ENCODE measurements at places on chromosomes 7 and 10.

GRCh38 chr7:108308276-108308675, 148.0 kb downstream of the NRCAM start:
- no peak for DNase-seq

GRCh38 chr7:48628793-48629349, 295.5 kb upstream of the CDC14C start:
- DNase-seq: no peak

DNA sequence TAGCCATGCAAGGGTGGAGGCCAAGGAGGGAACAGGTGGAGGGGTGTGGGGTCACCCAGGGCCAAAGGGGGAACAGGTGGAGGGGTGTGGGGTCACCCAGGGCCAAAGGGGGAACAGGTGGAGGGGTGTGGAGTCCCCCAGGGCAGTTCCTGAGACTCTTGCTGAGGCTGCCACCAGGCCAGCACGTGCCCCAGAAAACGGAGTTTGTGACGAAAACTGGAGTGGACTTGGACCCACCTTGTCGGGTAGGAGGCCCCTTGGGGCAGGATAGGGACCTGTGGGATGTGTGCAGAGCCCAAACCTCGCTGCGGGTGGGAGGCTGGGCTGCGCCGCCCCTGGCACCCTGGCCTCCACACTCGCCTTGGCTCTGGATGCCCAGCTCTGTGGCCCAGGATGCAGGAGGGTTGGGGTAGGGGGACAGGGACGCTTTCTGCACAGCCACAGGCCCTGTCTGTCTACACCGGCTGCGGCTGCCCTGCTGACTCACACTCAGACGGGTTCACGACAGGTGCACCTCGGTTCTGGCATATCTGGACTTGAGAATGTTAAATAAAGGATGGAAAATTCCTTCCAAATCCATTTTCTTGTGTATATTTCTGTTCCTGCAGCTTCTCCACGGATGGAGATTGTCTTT, 562 bp upstream of the ADGRA1 start:
- DNase-seq: no peak

DNA sequence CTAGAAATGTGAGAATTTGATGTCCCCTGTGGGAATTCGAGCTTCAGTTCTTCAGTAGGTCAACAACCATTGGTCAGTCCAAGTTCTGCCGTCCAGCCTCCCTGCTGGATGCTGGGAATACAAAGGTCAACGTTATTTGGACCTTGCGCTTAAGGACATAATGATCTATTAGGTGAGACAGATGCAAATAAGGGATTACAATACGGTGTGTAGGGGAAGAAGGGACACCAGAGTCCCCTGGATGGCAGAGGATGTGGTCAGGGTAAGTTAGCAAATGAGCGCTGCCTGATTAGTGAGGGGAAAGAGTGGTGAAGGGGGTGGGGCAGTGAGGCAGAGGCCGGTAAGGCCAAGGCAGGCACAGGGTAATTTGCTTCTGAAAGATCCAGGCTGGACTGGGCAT, 16.2 kb downstream of the CCNY start:
- DNase-seq: no peak

GRCh38 chr7:154912871-154913637, 89.9 kb downstream of the PAXIP1 start:
- no peak for DNase-seq

GRCh38 chr7:14389181-14389591, 399.7 kb upstream of the ETV1 start:
- no peak for DNase-seq

DNA sequence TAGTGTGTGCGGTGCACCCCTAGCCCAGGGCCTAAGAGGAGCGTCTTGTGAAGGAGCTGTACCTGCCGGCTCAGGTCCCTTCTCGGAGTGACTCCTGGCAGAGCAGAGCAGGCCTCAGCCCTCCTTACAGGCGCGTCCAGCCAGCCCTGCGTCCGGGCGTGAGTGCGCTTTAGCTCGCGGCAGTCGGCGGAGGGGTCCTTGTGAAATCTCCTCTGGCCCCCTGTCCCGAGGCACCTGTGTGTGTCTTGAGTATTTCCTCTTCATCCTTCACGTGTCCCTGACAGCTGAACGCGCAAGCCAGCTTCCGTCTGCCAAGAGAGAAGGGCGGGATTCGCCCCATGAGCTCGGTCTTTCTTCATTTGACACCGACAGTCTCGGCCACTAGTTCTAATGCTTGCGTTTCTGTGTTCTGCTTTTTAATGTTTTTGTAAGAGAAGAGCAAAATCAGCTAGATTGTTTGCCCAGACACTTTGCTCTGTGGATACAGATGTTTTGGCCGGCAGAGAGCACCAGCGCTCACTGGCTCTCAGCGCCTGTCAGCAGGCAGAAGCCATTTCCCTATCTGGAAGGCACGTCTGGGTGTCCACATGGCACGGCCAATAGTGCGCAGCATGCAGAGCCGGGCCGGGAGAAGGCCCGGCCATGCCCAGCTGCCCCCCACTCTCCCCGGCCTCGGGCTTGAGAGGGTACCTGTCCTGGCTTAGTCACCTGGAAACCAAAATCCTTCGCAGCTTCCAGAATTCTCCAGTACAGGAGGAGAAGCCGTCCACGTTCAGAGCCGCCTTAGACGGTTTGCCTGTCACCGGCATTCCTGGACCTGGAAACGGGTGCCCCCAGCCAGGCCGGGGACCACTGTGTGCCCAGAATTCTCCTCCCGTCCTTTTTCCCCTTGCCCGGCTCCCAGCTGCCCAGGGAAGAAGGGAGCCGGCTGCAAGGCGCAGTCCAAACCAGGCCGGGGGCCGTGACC, 7.0 kb downstream of the GET4 start:
- no peak for DNase-seq

- no peak for DNase-seq
Measured at GRCh38 chr7:154903083-154903731, 99.7 kb downstream of the PAXIP1 start.

DNA sequence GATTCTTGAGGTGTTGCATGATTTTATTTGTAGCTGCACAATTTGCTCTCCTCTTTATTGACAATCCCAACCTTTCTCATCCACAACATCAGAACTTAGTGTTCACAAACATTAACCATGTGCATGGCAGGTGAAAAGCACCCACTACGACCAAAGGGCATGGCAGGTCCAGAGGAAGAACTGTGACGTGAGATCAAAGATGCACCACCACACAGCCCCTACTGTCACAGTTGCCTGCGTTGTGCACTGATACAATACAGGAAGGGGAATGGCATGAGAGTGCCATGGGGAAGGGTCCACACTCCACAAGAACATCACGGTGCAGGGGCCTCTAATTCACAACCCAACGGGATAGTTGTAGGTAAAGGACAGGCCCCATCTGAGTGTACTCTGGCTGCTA, 217.1 kb upstream of the PFKP start:
- no peak for DNase-seq

Data from stimulated activated CD4-positive, alpha-beta T cell treated with anti-CD3 and anti-CD28 coated beads, Interleukin-4, amount 100 ng/mL, for 24 hours (primary cell).